ENCODE measurements at places on chromosomes 2 and 18.
A peak's percentile ranks its signal among the peaks of the same experiment; 100 is the strongest.

GRCh38 chr18:61628085-61628484 lies 264.7 kb downstream of the RNF152 start:
- DNase-seq: no peak

GRCh38 chr2:19685731-19686130 lies 216.1 kb downstream of the TTC32 start:
- DNase-seq: no peak

- no peak for DNase-seq
Observed at GRCh38 chr2:166677996-166678395, 183.9 kb upstream of the SCN7A start.

DNA sequence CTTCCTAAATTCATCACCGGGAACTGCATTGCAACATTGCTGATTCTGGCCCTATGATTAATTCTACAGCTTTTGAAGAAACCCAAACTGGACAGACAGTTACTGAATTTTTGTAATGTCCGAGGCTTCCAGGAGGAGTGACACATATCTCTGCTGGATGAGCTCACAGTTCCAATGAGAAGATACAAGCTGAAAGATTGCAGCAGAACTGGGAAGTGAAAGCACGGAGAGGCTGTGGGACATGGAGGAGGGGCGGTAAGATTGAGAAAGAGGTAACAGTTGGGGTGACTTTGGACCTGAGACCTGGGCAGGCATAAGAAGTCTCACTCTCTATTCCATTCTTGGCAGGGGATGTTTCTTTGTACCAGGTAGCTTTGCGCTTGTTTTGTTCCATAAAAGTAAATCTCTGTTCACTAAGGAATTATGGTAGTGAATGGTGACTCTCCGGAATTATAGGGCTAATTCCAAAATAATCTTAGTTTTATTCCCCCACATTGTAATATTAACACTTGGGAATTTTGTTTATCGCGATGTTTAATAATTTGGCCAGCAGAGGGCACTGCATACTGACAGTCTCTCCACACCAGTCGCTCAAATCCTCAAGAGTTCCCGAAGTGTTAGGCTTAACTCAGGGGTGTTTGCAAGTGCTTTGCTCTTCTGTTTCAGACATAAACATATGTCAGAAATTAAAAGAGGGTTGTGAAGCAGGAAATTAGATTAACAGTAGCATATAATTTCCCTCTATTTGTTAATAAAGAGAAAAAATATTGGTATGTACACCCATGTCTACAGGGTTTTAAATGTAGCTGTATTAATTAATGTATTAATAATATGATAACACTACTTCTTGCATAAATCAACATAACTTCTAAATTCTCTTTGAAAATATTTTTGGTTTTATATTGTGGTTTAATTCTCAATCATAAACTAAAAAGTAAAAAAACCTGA lies 201.4 kb downstream of the SOCS6 start:
- no peak for DNase-seq

GRCh38 chr18:47345291-47345690 lies 93.8 kb upstream of the SKOR2 start:
- no peak for DNase-seq

DNA sequence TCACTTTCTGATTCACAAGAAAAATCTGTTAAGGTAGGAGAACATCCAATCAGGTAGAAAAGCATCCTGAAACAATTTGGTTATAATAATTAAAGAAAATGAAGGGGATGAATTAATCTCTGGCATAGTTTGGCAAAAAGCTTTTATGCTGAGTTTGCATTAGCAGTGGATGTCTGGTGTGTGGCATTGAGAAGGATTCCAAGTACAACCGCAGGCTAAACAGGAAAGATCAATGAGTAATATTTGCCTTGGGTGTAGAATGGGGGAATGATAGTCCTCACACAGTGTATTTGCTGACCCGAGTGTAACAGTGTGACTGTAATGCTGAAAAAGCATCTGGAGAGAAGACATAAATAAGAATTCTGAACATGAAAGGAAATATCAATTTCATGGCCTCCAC lies 68.3 kb upstream of the SESTD1 start:
- no peak for DNase-seq

DNA sequence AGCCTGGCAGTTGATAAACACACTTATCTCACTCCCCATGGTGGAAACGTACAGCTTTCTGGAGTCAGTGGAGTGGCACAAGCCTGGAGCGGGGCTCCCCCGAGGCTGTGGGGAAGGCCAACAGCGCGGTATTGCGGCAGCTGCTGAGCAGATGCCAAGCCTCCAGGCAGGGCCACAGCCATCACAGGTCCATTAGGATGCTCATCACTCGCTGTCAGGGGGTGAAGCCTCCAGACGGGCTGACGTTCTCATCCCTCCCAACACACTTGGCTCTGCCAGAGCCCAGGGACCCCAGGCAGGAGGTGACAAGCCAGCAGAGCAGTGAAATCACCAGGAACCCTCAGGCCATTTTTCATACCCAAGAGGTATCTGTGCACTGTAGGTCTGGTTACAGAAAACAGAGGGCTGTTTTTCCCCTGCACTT lies 529.2 kb upstream of the KLHL29 start:
- no peak for DNase-seq

- no peak for DNase-seq
Observed at GRCh38 chr2:227862741-227863588, 8.5 kb upstream of the DAW1 start.

- DNase-seq: no peak
Observed at GRCh38 chr2:1512321-1513289, 99.3 kb downstream of the TPO start.

- no peak for DNase-seq
Observed at GRCh38 chr18:39305766-39306165, 1740.2 kb upstream of the CELF4 start.

GRCh38 chr18:57803103-57803969 lies at the start of gene ATP8B1:
Gene ATP8B1, minus strand, starts transcription at chr18:57803315. Its CDS starts 71,508 bp downstream, at chr18:57731807.
- DNase-seq: no peak

- no peak for DNase-seq
Observed at GRCh38 chr18:8290435-8290834, 318.8 kb upstream of the RAB12 start.

- DNase-seq: no peak
Observed at GRCh38 chr2:27147935-27148334, 869 bp upstream of the TCF23 start.

GRCh38 chr2:11228692-11229091 lies 73.4 kb downstream of the SLC66A3 start:
- no peak for DNase-seq

DNA sequence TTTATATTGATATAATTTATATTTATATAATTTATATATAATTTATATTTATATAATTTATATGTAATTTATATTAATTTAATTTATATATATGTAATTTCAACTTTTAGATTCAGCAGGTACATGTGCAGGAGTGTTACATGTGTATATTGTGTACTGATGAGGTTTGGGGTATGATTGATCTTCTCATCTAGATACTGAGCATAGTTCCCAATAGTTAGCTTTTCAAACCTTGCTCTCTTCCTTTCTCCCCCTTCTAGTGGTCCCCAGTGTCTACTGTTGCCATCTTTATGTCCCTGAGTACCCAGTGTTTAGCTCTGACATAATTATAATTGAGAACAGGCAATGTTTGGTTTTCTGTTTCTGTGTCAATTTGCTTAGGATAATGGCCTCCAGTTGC lies 1335.3 kb upstream of the CDH2 start:
- DNase-seq: no peak

DNA sequence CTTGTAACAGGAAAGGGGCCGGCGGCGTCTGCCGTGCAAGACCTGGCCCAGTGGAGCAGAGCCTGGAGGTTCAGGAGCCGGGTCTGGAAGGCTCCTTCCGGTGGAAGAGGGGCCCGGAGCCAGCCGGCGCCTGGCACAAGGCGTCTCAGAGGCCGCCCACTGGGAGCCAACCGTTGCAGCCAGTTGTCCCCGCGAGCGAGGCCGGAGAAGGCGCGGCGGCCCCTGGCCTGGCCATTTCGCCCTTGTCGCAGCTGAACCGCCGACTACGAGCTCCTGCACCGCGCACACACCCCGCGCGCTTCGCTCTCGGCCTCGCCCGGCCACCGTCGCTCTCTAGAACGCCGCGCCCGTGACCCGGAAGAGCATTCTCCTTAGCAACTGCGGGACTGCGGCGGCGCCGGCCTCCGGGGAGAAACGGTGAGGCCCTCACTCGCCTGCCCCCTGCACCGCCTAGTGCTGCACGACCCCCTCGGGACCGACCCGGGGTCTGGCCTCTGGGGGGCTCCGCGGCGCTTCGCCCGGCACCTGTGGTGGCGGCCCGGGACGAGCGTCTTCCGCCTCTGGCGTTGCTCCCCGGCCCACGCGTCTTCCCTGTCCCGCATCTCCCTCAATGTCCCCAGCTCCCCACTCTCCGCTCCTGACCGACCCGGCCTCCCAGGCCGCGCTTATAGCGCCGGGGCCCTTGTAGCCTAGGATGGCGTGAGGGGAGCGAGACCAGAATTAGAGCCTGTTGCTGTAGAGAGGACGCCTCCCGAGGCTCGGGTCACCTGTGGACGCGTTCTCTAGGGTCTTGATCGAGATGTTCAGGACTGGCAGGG lies at the start of gene DIS3L2:
Gene DIS3L2 (plus strand): TSS at position 365 of the 818 bp plus-strand sequence. CDS start 53,215 bp downstream, outside the sequence.
- peak; percentile 65 for DNase-seq

DNA sequence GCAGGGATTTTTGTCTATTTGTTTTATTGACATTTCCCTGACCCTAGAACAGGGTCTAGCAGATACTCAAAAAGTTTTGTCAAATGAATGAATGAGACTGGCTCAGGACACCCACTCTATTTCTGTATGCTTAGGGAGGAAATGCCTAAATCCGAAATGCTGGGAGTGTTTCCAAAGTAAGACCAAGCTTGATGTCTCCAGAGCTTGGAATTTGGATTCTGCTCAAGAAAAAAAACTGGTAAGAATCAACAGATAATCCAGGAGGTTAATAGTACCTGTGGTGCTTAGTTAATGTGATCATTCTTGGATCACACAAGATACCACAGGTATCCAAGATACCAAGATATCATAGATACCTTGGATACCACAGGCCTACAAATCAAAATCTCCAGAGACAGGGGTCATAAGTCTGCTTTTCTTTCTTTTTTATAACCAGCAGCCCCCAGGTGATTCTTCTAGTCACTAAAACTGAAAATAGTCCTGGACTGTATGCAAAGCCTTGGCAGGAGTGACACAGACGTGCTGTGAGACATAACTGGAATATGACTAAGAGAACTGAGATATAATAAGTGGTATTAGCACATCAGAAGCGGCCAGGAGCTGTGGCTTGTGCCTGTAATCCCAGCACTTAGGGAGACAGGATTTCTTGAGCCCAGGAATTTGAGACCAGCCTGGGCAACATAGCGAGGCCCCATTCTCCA lies 39.9 kb upstream of the SP3 start:
- DNase-seq: no peak

DNA sequence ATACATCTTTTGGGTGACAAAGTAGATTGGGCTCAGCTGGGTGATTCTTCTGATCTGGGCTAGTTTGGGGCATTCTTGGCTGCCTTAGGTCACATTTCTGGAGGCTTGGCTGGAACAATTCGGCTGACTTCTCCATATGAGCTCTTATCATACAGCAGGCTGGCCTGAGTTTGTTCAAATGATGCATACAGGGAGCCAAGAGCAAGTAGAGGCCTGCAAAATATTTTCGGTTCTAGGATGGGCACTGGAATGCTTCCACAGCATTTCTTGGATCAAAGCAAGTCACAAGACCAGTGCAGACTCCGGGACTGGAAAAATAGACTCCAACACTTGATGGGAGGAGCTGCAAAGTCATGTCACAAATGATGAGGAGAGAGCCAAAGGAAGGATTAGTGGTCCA lies 98.4 kb downstream of the SCG2 start:
- no peak for DNase-seq

DNA sequence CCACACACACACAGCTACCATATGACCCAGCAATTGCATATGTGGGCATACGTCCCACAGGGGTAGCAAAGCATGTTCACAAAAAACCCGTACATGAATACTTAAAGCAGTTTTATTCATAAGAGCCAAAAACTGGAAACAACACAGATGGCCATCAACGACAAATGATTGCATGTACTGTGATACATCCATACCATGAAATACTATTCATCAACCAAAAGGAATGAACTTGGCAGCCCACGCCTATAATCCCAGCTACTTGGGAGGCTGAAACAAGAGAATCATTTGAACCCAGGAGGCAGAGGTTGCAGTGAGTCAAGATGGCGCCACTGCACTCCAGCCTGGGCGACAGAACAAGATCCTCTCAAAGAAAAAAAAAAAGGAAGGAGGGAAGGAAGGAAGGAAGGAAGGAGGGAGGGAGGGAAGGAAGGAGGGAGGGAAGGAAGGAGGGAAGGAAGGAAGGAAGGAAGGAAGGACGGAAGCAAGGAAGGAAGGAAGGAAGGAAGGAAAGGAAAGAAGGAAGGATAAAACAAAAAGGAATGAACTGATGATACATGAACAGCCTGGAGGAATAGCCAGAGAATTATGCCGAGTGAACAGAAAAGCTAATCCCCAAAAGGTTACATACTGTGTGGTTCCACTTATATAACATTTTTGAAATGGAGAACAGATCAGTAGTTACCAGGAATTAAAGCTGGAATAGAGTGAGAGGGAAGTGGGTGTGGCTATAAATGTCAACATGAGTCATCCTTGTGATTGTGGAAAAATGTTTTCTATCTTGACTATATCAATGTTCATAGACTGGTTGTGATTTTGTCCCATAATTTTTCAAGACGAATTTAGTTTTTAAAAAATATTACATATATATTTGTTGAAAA lies 19.6 kb upstream of the YPEL5 start:
- DNase-seq: no peak

- DNase-seq: no peak
Observed at GRCh38 chr18:36051760-36052159, 15.6 kb downstream of the RPRD1A start.

Data from stimulated activated CD4-positive, alpha-beta T cell treated with anti-CD3 and anti-CD28 coated beads, Interleukin-1b, Interleukin-23, amount 100 ng/mL, for 24 hours (primary cell).